Stimulated activated CD8-positive, alpha-beta memory T cell treated with anti-CD3 and anti-CD28 coated beads, Interleukin-12 subunit alpha, Interleukin-12 subunit beta, amount 100 ng/mL, for 4 hours (primary cell): ENCODE measurements at places on chromosomes 12 and 14.

DNA sequence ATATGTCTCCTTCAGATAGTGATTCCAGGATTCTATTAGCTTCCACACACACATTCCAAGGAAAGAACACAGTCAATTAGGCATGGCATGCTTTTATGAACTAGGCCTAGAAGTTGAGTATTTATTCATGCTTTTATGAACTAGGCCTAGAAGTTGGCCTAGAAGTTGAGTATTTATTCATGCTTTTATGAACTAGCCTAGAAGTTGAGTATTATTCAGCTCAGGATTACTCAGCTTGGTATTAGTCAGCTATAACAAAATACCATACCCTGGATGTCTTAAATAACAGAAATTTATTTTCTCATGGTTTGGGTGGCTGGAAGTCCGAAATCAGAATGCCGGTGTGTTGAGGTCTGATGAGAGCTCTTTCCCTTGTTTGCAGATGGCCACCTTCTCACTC, 442.7 kb upstream of the FLRT2 start:
- DNase-seq: no peak

- no peak for DNase-seq
Measured at GRCh38 chr12:1914114-1914911, 4.1 kb downstream of the CACNA2D4 start.

DNA sequence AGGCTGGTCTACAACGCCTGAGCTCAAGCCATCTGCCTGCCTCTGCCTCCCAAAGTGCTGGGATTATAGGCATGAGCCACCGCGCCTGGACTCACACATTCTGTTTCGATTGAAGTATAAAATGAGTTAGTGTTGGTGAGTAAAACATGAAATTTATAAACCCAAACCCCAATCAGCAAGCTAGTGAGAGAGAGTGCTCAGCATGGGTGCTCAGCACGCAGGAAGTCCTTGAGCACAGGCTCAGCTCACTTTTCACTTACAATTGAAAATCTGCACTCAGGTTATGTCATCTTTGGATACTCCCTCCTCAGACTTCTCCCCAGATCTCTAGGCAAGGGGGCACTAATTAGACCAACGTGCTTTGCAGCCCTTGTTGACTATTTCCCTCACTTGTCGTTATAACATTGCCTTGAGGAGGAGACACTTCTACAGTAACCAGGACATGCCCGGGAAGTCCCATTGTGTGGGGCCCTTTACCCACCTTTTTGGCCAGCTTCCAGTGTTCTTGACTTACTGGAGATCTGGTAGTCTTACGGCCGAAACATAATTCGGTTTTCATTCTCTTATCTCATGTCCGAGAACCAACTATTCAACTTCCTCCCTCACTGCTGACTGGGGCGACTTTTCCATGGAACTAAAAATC, 68.5 kb upstream of the AMN1 start:
- no peak for DNase-seq

- DNase-seq: no peak
Measured at GRCh38 chr12:26790645-26790994, 42.4 kb downstream of the ITPR2 start.

- DNase-seq: no peak
Measured at GRCh38 chr14:89564989-89565388, 148.0 kb upstream of the FOXN3 start.

DNA sequence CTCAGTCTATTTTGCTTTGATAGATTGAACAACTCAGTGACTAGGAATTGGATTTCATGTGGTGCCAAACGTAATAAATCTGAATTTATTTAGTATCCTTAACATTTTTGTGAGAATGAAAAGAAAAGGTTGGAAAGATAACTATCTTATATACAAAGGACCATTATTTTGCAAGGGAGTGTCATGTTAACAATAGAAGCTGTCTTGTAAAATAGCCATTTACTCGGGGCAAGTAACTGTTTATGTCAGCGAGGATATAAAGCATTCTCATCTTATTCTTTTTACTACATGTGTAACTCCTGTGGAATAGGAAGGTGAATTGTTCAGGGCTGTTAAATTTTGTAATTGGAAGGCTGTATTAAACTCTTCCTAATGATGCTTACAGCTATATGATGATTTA, 5.9 kb downstream of the RERGL start:
- no peak for DNase-seq

- DNase-seq: no peak
Measured at GRCh38 chr14:38901791-38902190, 201.2 kb downstream of the SEC23A start.

DNA sequence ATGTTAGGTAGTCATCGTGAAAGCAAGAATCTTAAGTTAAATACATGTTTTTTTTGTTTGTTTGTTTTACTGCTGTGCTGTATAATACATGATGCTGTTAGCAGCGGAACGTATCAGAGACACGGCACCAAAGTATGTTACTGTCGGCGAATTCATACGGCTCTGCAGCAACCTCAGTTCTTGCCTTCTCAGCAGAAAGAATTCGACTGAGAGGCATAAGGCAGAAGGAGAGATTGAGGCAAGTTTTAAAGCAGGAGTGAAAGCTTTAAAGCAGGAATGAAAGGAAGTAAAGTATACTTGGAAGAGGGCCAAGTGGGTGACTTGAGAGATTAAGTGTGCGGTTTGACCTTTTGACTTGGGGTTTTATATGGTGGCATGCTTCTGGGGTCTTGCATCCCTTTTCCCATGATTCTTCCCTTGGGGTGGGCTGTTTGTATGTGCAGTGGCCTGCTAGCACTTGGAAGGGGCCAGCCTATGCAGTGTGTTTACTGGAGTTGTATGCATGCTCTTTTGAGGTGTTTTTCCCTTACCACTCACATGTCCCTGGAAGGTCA, 23.7 kb downstream of the LEMD3 start:
- DNase-seq: no peak

GRCh38 chr12:80068173-80068572, 31.2 kb upstream of the OTOGL start:
- DNase-seq: no peak

- no peak for DNase-seq
Measured at GRCh38 chr14:49051328-49052060, 534.7 kb downstream of the RPS29 start.
